ENCODE measurements at places on chromosomes 16 and 17.

- no peak overlapping the region for H3K27ac ChIP-seq
- no peak overlapping the region for H3K4me3 ChIP-seq
- DNase-seq, result no peak
- no peaks in the 10 kb centered on the region for H3K27me3 ChIP-seq
- H3K36me3 ChIP-seq, result no peaks in the 10 kb centered on the region
- no peaks in the 10 kb centered on the region for H3K4me1 ChIP-seq
Observed at GRCh38 chr16:86244936-86245335, 265.4 kb upstream of the FOXF1 start.

GRCh38 chr16:85274924-85275323, 162.7 kb upstream of the CIBAR2 start:
- no peak overlapping the region for H3K27ac ChIP-seq
- DNase-seq, result no peak
- H3K27me3 ChIP-seq, result no peaks in the 10 kb centered on the region
- no peaks in the 10 kb centered on the region for H3K36me3 ChIP-seq
- no peak overlapping the region for H3K4me3 ChIP-seq

DNA sequence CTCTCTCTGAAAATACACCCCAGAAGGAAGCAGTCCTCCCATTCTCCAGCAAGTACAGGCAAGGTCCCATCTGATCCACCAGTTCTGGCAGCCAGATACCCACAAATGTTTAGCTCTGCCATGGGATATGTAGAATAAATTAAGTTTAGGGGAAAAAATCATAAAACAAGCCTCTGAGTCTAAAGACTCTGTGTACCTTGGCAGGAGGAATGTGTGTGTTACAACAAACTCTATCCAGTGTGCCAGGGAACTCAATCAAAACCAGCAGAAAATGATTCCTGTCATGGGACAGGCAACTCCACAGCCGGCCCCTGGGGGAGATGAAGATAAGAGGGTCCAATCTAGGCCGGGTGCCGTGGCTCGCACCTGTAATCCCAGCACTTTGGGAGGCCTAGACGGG, 73.4 kb downstream of the MRM3 start:
- no peaks in the 10 kb centered on the region for H3K36me3 ChIP-seq
- no peak for DNase-seq
- H3K27me3 ChIP-seq, result no peaks in the 10 kb centered on the region
- H3K27ac ChIP-seq, result no peak overlapping the region
- peaks cover 50% of the 10 kb centered on the region for H3K4me1 ChIP-seq

DNA sequence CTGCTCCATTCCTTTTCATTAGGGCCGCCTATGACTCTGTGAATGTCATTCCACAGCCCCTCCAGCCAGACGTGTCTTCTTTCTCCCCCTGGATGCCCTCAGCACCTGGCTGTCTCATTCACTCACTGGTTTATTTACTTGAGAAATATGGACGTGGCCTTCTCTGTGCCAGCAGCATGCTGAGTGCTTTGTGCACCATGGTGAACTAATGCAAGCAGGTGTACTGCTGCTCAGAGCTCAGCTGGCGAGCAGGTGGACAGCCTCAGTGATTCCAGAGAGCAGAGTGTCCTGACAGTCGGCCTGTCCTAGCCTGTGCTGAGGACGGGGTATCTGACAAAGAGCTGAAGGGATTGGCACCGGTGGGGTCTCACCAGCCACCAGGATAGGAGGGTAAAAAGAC, 96.7 kb downstream of the GNAO1 start:
- H3K27ac ChIP-seq, result no peak overlapping the region
- no peak overlapping the region for H3K4me3 ChIP-seq
- no peak for DNase-seq
- no peaks in the 10 kb centered on the region for H3K4me1 ChIP-seq
- H3K27me3 ChIP-seq, result no peaks in the 10 kb centered on the region

GRCh38 chr16:76396977-76397376, 119.8 kb downstream of the CNTNAP4 start:
- no peaks in the 10 kb centered on the region for H3K4me1 ChIP-seq
- no peak overlapping the region for H3K27ac ChIP-seq
- no peak for DNase-seq
- no peaks in the 10 kb centered on the region for H3K36me3 ChIP-seq
- H3K4me3 ChIP-seq, result no peak overlapping the region

DNA sequence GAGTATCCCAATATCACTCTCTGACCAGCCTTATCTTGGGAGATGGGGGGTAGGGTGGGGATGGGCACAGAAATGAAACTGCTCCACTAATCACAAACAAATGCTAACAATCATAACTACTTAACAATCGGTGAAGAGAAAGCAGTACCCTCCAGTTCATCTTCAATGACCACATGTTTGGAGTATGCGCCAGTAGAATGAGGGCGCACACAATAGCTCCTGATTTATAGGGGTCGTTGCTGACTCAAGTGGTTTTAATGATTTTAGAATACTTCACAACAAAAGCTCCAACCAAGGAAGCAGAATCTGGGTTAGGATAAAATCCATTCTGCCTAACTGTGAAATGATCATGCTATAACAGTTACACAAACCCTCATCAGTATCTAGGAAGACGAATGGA, 184.4 kb downstream of the AATF start:
- H3K4me3 ChIP-seq, result no peak overlapping the region
- H3K27ac ChIP-seq, result no peak overlapping the region
- no peak for DNase-seq

GRCh38 chr17:81365148-81365600, 30.1 kb upstream of the BAHCC1 start:
- no peaks in the 10 kb centered on the region for H3K27me3 ChIP-seq
- H3K4me3 ChIP-seq, result peak overlapping the region; percentile 61
- no peak for DNase-seq
- peaks cover 9% of the 10 kb centered on the region for H3K4me1 ChIP-seq
- H3K36me3 ChIP-seq, result no peaks in the 10 kb centered on the region

DNA sequence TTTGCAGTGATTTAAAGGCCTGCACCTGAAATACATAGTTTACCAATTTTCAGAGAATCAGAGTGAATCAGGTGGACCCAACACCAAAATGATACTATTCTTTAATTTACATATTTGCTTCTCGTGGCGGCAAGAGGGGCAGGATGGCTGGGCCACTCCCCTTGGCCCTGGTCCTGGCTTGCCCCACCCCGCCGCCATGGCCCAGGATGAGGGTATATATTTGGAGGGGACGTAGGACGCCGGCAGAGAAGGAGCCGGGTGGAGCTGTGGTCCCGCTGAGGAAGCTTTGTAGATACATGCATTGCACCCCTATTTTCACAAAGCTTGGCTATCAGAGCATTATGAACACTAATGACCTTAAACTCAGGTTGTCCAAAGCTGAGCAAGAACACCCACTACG, 43.5 kb downstream of the EFCAB13 start:
- H3K27ac ChIP-seq, result no peak overlapping the region
- H3K4me1 ChIP-seq, result no peaks in the 10 kb centered on the region
- no peak for DNase-seq
- no peak overlapping the region for H3K4me3 ChIP-seq
- H3K27me3 ChIP-seq, result no peaks in the 10 kb centered on the region

DNA sequence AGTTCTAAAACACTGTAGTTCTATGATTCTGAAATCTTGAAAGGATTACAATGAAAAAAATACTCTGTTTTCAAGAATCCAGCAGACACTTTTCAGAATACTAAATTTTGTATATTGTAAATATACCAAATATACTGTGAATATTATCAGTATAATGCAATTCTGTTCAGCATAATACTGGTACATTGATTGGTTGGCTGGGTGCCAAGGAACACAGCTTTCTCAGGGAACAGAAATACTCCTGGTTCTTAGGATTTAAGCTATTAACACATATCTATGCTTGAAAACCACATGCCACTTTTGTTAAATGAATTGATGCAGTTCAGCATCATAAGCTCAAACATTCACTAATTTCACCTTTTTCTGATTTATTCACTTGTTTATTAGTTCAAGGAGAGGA, 2.5 kb upstream of the GINS3 start:
- H3K4me1 ChIP-seq, result peaks cover 3% of the 10 kb centered on the region
- H3K27ac ChIP-seq, result no peak overlapping the region
- H3K36me3 ChIP-seq, result no peaks in the 10 kb centered on the region
- no peak for DNase-seq
- no peaks in the 10 kb centered on the region for H3K27me3 ChIP-seq

GRCh38 chr17:56130026-56130425, 23.2 kb upstream of the ANKFN1 start:
- no peaks in the 10 kb centered on the region for H3K4me1 ChIP-seq
- no peaks in the 10 kb centered on the region for H3K27me3 ChIP-seq
- no peaks in the 10 kb centered on the region for H3K36me3 ChIP-seq
- no peak overlapping the region for H3K4me3 ChIP-seq

GRCh38 chr17:4519361-4519788, 20.7 kb downstream of the SPNS2 start:
- H3K4me3 ChIP-seq, result no peak overlapping the region
- H3K4me1 ChIP-seq, result no peaks in the 10 kb centered on the region
- H3K27me3 ChIP-seq, result no peaks in the 10 kb centered on the region

DNA sequence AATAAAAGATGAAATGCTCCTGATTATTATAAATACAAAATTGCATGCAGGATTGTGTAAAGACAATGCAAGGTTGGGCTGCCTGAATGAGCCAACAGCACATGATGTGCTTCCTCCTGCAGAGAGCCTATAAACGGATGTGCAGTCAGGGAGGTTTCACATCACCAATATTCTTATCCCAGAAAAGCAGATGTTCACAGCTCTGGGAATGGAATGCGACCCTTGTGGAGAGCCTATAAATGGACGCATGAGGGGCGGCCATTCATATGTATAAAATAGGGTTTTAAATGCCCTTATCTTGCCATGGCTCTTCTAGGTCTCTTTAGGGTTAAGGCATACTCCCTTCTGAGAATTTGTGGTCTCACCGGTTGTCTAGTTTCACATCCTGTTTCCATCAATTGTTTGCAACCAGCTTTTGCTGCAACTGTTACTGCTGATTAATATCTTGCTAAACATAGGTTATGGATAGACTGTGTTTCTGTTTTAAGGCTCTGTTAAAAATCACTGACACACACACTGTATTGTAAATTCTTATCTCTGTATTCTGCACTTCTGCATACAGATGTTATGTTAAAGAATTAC, 31.9 kb downstream of the SLFN11 start:
- DNase-seq, result no peak
- no peak overlapping the region for H3K4me3 ChIP-seq
- H3K36me3 ChIP-seq, result no peaks in the 10 kb centered on the region
- no peaks in the 10 kb centered on the region for H3K27me3 ChIP-seq
- H3K4me1 ChIP-seq, result peaks cover 4% of the 10 kb centered on the region
- H3K27ac ChIP-seq, result no peak overlapping the region

- no peaks in the 10 kb centered on the region for H3K36me3 ChIP-seq
- no peak for DNase-seq
- H3K27ac ChIP-seq, result no peak overlapping the region
- no peak overlapping the region for H3K4me3 ChIP-seq
Observed at GRCh38 chr16:75983741-75984381, 257.6 kb upstream of the CPHXL start.

Measured in thoracic aorta (tissue), 2 donors.